Small intestine (tissue), 16 donors: ENCODE measurements at places on chromosomes 2 and 18. TPM values are rescaled to one million over a fixed set of nuclear protein-coding genes. Genes with fewer than 3 reads are reported as not detected.
A peak's percentile ranks its signal among the peaks of the same experiment; 100 is the strongest.

DNA sequence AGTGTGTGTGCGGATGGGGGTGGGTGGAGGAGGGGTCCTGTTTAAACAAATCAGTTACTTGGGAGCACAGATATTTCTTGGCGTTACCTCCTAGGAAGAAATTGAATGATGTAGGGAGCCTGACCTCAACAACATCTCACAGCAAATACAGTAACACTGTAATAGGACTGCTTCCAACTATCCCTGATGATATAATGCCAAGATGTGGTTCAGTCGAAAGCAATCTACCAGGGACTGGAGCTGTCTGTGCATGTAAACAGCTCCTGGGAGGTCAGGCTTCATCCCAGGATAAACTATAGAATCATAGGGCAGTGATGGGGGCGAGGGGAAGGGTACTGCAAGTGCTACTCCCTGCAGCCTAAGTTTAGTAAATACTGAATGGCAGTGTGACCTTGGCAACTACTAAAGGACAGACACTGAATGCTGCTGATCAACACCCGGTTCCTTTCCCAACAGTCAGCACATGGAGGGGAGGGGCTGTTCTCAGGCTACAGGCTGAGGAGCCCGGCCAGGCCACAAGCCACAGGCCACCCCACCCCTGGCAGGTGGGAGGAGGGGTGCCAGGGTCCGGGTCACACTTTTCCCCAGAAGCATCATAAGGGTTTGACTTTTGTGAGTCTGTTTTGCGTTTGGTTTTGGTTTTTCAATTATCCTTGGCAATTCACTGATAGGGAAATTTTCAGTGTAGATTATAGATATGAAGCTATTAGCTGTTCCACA, 85.3 kb upstream of the ZNF397 start:
- no peak for DNase-seq

Gene COL4A4
- not detected for polyA plus RNA-seq

Gene CARF
- polyA plus RNA-seq = 1.4 TPM

- DNase-seq = no peak
Measured at GRCh38 chr18:2526329-2526728, 45.0 kb downstream of the METTL4 start.

- no peak for DNase-seq
Measured at GRCh38 chr2:3628800-3629199, 29.2 kb upstream of the ALLC start.

- no peak for DNase-seq
Measured at GRCh38 chr2:200829258-200829655, 17.5 kb downstream of the BZW1 start.

- DNase-seq = no peak
Measured at GRCh38 chr18:49663899-49664890, 102.3 kb downstream of the LIPG start.

- no peak for DNase-seq
Measured at GRCh38 chr2:237185553-237185925, 99.8 kb downstream of the COPS8 start.

GRCh38 chr2:217949447-217949846, 53.3 kb downstream of the TNS1 start:
- DNase-seq = no peak

GRCh38 chr2:112683550-112684414, 37.0 kb upstream of the NT5DC4 start:
- DNase-seq = no peak

Gene SERPINB12
- not detected for polyA plus RNA-seq

Gene ALLC
- polyA plus RNA-seq = 0.07 TPM

- DNase-seq = no peak
Measured at GRCh38 chr2:239732666-239733010, 292.5 kb downstream of the NDUFA10 start.

DNA sequence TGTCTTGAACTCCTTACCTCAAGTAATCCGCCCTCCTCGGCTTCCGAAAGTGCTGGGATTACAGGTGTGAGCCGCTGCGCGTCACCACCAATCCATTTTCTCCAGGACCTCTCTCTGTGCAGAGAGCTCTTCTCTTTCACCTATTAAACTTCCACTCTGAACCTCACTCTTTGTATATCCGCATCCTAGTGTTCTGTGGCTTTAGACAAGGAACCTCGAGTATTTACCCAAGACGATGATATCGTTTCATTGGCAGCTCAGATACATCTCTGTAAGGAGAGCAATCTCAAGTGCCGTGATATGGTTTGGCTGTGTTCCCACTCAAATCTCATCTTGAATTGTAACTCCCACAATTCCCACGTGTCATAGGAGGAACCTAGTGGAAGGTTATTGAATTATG, 15.1 kb upstream of the WDR33 start:
- no peak for DNase-seq

Gene C2orf66
- 0.06 TPM for polyA plus RNA-seq

DNA sequence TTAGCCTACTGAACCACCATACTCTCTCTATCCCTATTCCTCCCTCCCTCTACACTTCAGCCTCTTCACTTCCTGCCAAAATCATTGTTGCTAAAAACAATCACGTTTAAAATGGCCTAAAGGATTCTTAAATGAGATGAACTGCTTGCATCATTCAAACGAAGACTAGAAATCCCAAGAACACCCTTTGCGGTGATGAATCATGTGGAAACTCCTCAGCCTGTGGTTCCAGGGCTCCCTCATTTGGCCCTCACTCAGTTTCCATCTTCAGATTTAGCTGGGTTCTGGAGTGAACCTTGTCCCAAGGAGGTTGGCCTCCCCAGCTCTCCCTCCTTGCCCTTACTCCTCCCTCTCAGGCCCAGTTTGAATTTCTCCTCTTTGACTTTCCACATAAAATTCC, 125.6 kb upstream of the CDC42EP3 start:
- DNase-seq = no peak

DNA sequence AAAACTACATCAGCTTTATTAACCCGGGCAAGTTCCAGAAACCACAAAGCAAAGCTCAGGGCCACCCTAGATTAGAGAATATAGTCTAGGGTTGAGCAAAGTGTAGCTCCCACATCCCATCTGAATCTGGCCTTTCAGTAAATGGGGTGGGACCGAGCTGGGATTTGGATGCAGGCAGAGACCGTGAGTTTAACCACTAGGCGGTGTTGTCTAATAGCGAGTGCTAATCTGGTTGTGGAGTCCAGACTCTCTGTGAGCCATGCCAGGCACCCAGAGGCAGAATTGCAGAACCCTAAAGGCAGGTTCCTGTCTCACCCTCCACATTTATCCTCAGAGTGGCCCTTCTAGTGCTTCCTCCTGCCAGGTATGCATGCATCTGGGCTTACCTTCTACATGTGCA, 435.9 kb downstream of the TSN start:
- DNase-seq = no peak

- no peak for DNase-seq
Measured at GRCh38 chr2:176646033-176646615, 376.9 kb downstream of the MTX2 start.

Gene CXCR1
- 0.03 TPM for polyA plus RNA-seq

DNA sequence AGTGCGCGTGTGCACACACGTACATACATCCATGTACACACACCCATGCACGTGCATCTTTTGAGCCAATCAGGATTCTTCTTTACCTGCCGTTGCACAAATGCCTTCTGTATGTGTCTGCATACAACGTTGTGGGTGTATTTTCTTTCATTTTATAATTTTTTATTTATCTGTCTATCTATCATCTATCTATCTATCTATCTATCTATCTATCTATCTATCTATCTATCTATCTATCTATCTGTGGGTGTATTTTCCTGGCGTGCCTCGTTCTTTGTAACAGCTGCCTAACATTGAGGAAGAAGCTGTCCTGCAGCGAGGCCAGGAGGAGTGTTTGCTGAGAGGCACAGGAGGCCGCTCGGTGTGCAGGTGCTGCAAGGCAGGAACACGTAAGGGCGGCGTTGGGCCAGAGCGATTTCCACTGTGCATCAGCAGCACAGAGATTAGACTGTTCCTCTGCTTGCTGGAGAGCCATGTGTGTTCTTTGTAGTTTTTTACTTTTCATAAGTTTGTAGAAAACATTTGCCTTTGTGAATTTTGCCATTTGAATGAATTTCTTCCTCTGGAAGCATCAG, 84.4 kb downstream of the DGKD start:
- no peak for DNase-seq

Gene INPP5D
- polyA plus RNA-seq = 5.9 TPM

GRCh38 chr2:9763356-9764152, 79.7 kb upstream of the TAF1B start:
- peak; percentile 74 for DNase-seq

Gene PPM1G
- 44.1 TPM for polyA plus RNA-seq

Gene GULP1
- 33.7 TPM for polyA plus RNA-seq

GRCh38 chr2:118243031-118243430, 154.8 kb downstream of the INSIG2 start:
- no peak for DNase-seq

DNA sequence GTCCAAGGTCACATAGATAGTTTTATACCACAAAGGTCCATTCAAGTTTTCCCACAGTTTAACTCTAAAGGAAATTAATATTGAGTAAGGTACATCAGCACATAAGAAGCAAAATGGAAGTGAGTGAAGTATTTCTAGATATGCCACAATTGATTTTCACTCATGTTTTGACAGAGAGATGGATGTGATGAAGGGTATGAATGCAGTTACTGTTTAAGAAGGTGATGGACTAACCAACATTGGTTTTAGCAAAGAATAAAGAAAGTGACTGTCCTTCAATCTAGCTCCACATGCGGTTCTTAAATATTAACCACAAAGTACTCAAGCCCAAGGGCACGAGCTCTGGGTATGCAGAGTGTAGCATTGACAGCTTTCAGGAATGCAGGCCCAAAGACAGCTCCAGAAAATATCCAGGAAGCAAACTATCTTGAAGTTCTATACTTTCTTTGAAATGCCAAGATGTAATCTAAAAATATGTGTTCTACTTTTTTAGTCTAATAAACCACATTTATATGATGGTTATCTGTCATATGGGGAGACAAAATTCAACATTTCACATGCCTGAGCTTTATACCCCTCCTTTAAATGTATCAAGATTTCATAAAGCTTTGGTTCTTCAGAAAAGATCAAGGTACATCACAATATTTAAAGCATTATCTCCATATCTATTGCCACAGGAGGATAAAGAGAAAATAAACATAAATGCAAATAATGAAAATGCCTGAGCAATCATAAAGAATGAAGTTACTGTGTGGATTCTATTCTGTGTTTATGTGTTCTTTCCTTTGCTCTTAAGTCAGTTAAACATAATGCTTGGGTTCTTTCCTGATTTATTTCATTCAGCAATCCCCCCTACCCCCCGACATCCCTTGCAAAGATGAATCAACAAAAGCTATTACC, 6.7 kb upstream of the SCN1A start:
- peak; percentile 8 for DNase-seq

DNA sequence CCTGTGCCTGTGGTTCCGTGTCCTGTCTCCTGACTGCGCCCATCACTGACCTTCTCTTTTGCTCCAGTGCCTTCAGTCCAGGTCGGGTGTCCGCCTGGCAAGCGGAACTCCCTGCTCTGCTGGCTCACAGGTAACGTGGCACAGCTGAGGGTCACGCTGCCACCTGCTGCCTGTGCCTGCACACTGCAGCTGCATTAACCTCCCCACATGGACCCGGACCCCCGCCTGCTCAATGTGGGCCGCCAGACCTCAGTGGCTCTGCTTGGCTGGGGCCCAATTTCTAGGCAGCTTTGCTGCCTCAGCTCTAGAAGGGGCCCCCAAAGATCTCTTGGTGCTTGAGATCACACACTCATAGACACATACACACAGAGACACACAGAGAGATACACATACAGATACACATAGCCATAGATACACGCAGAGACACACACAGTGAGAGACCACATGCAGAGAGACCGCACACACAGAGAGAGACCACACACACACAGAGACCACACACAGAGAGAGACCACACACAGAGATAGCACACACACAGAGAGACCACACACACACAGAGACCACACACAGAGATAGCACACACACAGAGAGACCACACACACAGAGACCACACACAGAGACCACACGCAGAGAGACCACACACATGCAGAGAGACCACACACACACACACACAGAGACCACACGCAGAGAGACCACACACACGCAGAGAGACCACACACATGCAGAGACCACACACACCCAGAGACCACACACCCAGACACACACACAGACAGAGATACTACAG, 14.9 kb upstream of the CNNM3 start:
- peak; percentile 77 for DNase-seq

GRCh38 chr18:35106013-35106844, 65.0 kb downstream of the MAPRE2 start:
- no peak for DNase-seq

- peak; percentile 48 for DNase-seq
Measured at GRCh38 chr2:152525277-152525838, 190.4 kb downstream of the FMNL2 start.

DNA sequence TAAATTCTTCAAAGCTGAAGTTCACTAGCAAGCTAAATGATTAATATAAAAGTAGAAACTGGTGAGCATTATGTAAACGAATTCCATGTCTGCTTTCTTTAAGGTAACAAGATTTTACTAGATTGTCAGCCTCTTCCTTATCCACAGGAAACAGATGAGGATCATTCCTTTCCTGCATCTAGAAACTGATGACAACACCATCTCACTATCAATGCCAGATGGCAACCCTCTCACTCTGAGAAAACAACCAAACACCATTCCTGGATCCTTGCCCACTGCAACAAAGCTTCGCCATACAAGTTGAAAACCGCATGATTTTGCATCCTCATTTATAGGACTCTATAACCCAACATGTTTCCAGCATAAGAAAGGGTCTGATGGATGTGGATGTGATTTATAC, 122.9 kb downstream of the ZNF521 start:
- DNase-seq = no peak

GRCh38 chr2:172931918-172932520, 143.6 kb upstream of the MAP3K20 start:
- peak; percentile 75 for DNase-seq

Gene ANKRD62
- not detected for polyA plus RNA-seq

- no peak for DNase-seq
Measured at GRCh38 chr18:10995550-10995949, 153.8 kb downstream of the PIEZO2 start.

DNA sequence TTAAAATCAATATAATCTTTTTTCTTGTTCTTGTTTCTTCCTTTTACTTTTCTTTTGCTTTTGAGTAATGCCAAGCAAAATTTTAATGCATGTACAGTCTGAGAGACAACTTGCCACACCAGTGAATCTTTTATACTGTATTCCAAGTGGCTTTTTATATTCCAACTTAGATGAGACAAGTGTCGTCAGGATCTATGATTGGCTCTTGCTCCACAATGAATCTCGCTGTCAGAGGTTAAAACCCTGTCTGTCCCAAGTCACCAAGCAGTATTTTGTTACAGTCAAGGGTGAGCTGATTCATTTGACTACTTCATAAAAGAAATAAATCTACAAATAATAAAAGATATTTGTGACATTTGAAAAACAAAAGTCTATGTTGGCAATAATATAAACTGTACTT, at the start of gene MSTN:
Gene MSTN (minus strand): TSS at position 129 of the 400 bp plus-strand sequence. CDS start 133 bp downstream, outside the sequence.
- no peak for DNase-seq
